ENCODE measurements at places on chromosomes 6 and 20.

- DNase-seq: no peak
Observed at GRCh38 chr6:132270726-132271402, 130.4 kb downstream of the MOXD1 start.

DNA sequence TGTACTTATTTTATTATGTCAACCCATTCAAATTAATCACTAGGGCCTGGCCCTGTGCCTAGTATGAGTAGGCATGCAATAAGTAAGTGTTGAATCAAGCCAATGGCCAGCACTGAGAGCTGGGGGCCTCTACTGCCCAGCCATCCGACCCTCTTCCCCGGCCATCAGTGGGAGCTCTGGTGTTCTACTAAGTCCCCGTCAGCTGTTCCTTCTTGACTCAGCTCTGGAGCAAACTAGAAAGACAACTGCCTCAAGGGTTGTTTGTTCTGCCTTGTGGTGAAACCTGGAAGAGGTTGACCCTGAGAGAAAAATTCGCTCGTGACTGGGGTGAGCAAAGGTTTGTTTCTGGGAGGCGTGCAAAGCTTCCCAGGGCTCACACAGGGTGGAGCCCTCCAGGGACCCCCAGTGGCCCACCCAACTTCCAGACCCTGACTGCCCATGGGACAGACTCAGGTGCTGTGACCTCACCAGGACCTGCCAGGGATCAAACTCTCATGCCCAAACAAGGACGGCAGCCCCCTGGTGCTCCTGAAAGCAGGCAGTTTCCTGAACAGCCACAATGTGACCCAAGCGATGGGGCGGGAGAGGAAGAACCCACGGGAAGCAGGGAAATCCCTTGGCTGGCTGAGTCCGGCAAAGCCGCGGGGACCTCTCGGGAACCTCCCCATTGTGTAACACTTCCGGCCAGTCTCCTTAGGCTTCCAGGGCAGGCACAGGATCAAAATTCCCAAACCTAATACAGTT lies 50.4 kb downstream of the BANF2 start:
- DNase-seq: no peak

DNA sequence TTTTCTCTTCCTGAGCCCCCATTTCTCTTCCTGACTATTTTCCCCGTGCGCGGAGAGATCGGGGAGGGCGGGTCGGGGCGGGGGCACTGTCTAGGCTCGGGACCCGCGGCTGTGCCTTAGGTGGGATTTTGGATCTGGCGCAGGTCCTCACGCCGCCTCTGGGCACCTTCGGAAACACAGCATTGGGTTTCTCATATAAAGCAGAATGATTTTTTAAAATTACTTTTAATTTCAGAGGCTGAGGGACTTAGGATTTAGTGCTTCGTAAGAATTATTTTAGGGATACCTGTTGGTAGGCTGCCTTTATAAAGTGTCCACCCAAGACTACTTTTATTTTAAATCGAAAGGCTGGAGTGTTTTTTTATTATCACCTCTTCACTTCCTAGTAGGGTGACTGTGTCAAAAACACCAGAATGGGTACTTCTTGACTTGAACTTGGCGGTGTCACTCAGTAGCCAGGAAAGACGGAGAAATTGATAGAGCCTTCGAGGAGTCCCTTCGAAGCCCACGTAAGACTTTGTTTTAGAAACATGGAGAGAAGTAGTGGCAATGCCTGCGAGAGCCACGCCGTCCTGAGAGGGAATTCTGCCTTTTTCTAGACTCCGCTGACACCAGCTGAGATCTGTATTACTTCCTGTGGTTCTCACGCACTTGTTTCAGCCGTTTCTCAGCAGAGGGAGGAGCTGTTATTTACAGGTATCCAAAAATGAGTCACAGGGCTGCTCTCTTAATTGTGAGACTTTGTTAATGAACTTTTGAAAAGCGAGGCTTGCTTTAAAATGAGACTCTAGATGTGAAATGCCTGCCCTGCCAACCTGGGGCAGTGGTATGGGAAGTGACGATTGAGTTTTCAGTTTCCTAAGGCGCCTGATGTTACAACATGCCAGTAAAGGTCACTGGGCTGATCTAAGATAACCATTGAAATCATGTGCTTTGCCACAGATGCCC lies 667 bp downstream of the STX11 start:
- DNase-seq: peak; percentile 66

DNA sequence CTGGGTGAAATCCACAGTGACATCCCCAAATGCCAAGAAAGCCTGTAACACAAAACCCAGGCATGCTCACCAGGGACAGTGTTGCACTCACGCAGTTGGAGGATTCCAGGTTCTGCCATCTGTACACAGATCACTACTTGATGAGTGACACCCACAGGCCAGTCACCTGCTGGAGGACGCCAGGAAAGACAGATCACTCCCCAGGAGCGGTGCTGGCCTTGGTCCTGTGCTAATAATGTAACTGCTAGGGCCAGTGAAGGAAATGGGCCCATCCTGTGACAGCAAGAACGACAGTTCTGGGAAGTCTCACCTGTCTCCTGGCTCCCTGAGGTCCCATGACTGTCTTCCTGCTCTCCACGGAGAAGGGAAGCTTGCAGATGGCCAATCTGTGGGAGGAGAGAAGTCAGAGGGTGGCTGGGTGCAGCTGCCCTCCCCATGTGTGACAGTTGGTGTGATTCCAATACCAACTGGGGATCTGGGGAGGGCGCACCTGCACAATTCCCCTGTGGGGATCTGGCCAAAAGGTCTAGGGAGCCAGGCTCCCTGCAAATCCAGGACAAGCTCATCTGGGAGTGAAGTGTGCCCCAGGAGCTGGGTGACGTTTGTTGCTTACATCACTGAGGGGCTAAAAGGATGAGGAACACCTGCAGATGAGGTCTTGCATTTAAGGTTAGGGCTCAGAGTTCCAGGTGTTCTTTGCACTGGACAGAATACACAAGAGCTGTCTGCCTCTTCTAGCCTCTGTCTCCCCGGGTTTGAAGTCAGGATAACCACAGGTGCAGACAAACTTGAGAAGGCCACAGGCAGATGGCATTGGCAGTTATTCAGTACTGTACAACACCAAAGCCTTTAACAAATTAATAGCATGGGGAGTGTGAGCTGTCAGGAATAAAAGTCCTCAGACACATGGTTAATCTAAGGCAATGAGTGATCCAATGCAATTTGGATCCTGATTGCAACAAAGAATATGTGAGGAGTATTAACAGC lies 10.3 kb downstream of the ZNF337 start:
- no peak for DNase-seq

DNA sequence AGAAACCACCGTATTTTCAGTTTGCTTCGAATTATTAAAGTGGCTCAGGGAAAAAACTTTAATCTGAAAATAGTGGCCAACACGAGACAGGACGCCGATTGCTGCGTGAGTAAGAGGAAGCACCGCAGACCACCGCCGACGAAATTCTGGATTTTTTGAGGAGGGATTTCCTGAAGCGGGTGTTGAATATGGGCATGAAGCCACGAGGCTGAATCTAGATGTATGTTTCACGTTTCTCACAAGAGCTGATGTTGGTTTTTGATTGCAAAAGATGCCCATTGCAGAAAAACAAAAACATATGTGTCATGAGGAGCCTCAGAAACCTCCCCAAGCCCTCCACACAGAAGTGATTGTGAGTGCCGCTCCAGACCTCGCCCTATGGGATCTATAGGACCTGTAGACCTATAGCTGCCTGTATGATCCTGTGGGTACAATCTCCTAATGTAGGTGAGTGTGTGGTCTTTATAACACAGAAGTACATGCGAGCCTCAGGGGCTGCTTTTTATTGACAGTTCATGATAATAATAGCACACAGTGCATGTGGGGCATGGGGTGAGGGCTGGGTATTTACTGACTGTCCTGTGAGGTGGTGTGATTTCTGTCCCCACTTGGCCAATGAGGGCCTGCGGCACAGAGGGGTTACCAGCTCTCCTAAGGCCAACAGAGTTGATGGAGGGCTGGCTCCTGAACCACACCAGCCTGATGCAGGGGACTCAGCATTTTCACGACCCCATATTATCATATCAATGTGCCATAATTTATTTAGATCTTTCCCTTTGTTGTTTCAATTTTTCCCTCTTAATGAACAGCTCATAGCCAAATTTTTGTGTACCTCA lies 243.9 kb downstream of the DLL1 start:
- DNase-seq: no peak

GRCh38 chr20:62642666-62643520 lies 590 bp downstream of the SLCO4A1 start:
- DNase-seq: peak; percentile 77

- no peak for DNase-seq
Observed at GRCh38 chr20:45153147-45153546, 21.6 kb upstream of the PI3 start.

Data from activated CD4-positive, alpha-beta T cell treated with anti-CD3 and anti-CD28 coated beads for 4 hours (primary cell).